ENCODE measurements at places on chromosomes 2 and 18.

- DNase-seq: no peak
Measured at GRCh38 chr2:181105562-181105961, 125.2 kb downstream of the UBE2E3 start.

GRCh38 chr18:42520138-42520537 is 565.1 kb downstream of the PIK3C3 start:
- DNase-seq: no peak

GRCh38 chr2:224099861-224100643 is 61.0 kb upstream of the SERPINE2 start:
- DNase-seq: no peak

DNA sequence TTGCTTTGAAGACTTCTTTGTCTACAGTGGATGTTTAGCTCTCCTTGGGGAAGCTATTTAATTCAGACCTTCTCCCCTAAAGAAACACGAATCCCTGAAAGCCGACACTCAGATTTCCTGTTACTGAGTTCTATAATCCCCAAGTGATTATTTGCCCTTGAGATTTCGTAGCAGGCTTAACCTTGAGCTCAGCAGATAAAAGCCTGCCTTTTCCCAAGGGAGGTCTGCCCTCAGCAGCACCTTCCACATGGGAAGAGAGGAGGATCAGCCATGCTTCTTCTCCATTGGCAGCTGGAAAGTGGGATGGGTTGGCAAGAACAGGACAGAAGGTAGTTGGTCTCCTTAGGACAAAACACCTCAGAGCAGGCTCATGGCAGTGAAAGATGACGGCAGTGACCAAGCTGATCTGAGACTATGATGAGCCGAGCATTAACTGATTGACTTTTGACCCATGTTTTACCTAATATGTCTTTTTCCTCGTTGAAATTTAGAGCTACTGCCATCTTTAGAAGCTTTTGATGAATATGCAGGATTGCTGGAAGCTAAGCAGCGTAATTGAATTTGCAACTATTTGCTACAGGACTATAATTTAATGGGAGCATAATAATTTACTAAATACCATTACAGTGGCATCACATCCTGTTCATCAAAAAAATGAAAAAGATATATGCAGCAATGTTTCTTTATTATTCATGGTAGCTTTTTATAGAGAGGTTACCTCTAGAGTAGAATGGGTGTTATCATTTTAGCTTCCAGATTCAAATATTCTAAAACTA is 511.1 kb upstream of the ID2 start:
- no peak for DNase-seq

DNA sequence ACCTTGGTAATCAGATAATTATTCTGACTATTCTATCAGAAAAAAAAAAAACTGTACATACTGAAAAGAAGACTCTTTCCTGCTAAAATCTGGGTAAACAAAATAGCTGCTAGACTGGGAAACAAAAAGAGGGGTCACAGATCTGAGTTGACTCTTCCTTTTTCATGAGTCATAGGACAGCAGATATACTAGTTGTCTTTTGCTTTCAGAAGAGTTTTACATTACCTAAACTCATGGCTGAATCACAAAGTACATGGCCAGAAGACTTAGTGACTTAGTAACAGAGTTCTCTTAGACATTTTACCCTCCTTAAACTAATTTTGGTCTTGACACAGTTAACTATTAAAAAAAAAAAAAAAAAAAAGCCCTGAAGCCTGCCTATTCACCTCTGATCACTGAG is 834.0 kb upstream of the FSHR start:
- DNase-seq: no peak

DNA sequence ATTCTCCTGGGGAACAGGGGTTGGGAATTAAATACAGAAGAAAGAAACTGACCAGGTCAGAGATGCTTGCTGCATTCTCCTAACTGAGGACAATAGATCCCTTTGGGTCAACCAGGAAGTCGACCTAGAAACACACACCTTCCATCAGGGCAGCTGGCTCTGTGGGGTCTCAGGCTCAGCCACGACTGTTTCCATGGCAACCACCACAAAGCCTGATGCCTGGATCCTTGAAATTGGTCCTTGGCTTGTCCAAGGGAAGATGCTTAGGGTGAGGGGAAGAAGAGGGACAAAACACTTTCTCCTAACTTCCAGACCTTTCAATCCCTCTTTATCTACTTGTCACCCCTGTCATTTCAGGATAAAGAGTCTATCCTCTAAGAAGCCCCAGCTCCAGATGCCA is 194.4 kb downstream of the ALK start:
- DNase-seq: no peak

GRCh38 chr2:238518172-238518820 is 91.6 kb downstream of the ASB1 start:
- no peak for DNase-seq

DNA sequence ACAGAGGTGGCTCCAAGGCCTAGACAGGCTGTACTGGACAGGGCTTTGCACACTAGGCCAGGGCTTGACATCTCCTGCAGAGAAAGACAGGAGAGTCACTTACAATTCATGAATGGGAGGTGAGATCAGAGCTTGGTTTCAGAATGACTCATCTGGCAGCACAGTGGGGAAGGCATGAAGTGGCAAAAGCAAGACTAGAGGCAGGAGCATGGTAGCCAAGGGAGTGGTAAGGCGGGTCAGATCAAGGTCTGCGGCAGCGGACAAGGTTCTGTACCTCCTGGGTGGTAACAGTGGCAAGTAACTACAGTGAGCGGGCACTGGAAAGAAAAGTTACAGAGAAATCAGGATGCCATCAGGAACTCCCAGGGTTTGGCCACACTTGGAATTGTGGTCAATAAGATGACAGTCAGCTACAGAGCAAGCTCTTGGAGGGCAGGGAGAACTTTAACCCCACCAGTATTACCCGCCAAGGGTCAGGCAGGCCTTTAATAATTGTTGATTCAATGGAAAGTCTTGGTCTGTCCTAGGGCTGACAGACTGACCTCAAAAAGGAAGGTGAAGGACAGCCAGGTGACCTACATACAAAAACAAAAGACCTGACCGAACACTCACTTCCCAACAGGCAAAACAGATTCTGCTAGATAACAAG is 5.7 kb downstream of the MCFD2 start:
- DNase-seq: no peak

GRCh38 chr2:6181525-6181924 is 489.3 kb downstream of the SOX11 start:
- no peak for DNase-seq

GRCh38 chr2:96859099-96859649 is 1.4 kb upstream of the ANKRD39 start:
- no peak for DNase-seq

DNA sequence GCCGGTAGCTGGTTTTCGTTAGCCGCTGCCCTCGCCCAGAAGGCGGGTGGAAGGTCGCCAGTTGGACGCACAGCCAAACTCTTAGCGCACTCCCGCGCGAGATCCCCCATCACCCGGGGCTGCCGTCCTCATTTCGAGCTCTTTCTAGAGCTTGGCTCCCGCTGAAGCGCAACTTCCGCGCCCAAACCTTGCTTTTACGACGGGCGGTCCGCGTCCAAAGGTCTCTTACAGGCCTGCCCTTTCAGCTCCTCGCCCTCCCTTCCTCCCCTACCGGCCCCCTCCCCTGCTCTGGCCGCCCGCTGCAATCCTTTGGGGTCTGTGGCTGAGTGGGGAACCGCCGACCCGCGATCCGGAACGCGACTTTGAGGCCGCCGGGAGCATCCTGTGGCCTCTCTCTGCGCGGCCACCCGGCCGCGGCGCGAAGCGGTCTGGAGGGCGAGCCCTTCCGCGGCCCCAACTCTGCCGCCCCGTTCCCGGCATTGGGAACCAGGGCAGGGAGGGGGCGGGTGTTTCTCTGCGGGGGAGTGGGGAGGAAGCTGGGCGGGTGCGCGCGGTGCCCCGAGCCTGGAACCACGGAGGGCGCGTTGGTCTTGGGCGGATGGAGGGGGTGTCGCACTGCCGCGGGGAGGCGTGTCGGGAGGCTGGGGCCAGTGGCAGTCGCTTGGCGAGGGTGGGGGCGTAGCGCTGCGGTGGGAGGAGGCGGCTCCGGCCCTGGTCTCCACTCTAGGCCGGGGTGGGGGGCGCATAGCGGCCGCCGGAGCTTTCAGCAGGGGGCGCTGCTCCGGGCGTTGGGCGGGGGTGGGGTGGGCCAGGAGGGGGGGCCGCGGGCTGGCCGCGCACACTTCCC is at the start of gene GDF7:
Gene GDF7 (plus strand): TSS at position 841 of the 847 bp plus-strand sequence. CDS start 96 bp downstream, outside the sequence.
- DNase-seq: peak; percentile 53

DNA sequence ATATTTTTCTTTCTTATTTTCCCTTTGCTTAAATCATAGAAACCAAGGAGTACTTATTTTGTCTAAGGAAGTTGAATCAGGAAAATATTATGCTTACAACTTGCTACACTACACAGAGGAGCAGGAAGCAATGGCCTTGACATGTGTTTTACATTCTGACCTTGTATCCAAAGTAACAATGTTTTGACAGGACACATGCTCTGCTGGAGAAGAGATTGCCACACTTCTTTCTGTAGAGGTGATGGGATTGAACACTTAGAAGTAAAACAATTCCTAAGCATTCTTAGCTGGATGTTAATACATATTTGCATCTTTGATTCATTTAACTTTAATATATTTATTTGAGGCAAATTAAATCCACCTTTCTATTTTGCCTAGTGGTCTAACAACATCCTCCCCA is 929.1 kb downstream of the DSC3 start:
- no peak for DNase-seq

GRCh38 chr2:207801259-207801658 is 31.6 kb upstream of the FZD5 start:
- DNase-seq: no peak

GRCh38 chr2:137968477-137969417 is 4.5 kb downstream of the HNMT start:
- no peak for DNase-seq

DNA sequence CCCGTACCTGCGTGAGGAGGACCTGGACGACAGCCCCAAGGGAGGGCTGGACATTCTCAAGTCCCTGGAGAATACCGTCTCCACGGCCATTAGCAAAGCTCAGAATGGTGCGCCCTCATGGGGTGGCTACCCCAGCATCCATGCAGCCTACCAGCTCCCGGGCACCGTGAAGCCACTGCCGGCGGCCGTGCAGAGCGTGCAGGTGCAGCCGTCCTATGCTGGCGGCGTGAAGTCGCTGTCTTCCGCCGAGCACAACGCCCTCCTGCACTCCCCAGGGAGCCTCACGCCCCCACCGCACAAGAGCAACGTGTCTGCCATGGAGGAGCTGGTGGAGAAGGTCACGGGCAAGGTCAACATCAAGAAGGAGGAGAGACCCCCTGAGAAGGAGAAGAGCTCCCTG is 76.4 kb downstream of the TSHZ1 start:
- DNase-seq: no peak

- peak; percentile 94 for DNase-seq
Measured at GRCh38 chr2:74529357-74530238, at the start of the genes AUP1 and HTRA2. Gene AUP1 (minus strand): TSS chr2:74529706. CDS start chr2:74529629, 77 bp downstream. Gene HTRA2 (plus strand): TSS chr2:74529933. CDS start chr2:74530007, 74 bp downstream.

DNA sequence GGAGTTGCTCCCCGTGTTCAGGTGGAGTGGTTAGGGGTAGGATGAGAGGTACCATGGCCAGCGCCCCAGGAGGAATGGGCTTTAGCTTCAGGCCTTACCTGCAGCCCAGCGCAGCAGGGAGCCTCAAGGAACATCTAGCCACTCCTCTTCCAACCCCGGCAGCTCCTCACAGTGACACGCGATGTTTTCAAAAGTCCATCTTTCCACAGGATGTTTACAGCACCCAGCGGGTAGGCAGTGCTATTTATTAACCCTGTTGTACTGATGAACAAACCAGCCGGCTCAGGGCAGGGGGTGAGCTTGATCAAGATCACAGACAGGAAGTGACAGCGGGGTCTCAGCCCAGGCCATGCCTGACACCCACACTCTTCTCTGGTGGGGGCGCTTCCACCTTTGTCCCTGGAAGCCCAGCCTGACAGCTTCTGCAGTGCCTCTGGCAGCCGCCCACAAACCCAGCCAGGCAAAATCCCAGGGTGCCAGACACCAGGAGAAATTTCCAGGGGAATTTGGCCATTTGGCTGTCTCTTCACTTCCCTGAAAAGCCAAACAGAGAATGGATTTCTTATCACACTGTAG is 18.4 kb upstream of the PRLH start:
- no peak for DNase-seq
